ENCODE measurements at places on chromosomes 6 and 20. TPM values are rescaled to one million over a fixed set of nuclear protein-coding genes. Genes with fewer than 3 reads are reported as not detected.
A peak's percentile ranks its signal among the peaks of the same experiment; 100 is the strongest.

LY86 gene
- 3.4 TPM for total RNA-seq

DEFB124 gene
- not detected for total RNA-seq

TBX18 gene
- 17.0 TPM for total RNA-seq

DNA sequence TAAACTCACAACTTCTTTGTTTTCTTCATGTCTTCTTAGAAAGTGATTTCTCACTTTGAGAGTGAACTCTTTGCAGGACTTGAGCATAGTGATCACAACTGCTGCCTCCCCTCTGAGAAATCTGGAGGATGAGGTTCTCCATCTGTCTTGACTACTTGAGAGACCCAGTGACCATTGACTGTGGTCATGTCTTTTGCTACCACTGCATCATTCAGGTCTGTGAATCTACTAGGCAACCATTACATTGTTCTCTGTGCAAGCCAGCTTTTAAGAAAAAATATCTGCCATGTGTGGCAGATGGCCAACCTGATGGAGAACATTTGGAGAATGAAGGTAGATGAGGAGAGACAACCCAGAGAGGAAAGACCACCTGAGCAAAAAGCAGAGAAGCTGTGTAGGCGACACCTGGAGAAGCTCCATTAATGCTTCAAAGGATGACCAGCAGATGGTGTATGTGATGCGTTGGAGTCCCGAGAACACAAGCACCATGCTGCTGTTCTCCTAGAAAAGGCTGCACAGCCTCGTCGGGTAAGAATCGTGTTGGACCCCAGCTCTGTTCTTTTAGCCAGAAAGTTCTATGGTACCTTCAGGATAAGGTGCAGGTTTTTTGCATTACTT is 25.1 kb upstream of the TRIM26 start:
- no peak for DNase-seq
- H3K4me1 ChIP-seq, result no peaks in the 10 kb centered on the region
- H3K27me3 ChIP-seq, result no peaks in the 10 kb centered on the region
- no peak overlapping the region for H3K4me3 ChIP-seq
- H3K27ac ChIP-seq, result no peak overlapping the region

DNA sequence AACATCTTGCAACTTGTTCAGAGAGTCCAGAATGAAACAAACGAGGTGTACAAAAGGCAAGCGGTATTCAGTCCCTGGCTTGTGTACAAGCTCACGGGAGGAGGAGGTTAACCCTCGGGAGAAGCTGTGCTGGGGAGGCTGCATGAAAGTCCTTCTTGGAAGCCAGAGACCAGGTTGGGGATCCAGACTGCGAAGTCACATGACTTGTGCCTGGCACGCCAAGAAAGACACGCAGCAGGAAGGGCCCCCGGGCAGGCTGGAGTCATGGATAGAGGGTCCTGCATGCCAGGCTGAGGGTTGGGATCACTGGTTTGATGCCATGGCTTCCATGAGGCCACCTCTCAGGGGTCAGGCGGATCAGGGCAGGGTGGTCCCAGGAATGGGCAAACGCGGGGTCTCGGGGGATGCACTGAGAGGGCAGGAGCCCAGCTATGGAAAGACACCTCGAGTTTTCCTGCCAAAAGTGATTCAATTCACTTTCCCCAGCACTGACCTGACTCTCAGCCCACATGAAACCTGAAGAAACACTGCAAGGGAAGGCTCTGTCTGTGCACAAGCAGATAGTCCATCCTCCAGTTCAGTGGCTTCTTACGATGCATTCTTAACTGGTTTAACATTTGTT is 79.4 kb downstream of the DLL1 start:
- no peak overlapping the region for H3K27ac ChIP-seq
- H3K4me1 ChIP-seq, result no peaks in the 10 kb centered on the region
- H3K27me3 ChIP-seq, result no peaks in the 10 kb centered on the region
- no peak for DNase-seq
- H3K4me3 ChIP-seq, result no peak overlapping the region

DNA sequence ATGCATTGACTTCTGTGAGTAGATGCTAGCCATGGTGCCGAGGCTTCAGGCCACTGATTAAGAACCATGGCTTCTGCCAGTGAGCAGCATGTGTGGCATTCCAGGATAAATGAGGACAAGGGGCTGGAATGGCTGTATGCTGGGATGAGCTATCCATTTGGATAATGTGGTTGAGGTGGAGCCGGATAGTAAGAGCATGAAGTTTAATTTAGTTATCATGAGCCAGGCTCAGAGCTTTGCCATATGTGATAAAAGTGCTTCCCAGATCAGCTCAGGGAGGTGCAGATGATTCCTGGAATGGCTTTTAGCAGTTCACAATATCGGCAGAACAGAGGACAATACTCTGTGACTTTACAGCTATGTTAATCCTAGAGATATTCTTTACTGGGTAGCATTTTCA is 34.6 kb upstream of the RNF8 start:
- no peaks in the 10 kb centered on the region for H3K36me3 ChIP-seq
- no peak overlapping the region for H3K4me3 ChIP-seq
- DNase-seq, result no peak
- H3K4me1 ChIP-seq, result no peaks in the 10 kb centered on the region
- H3K27me3 ChIP-seq, result no peaks in the 10 kb centered on the region

DNA sequence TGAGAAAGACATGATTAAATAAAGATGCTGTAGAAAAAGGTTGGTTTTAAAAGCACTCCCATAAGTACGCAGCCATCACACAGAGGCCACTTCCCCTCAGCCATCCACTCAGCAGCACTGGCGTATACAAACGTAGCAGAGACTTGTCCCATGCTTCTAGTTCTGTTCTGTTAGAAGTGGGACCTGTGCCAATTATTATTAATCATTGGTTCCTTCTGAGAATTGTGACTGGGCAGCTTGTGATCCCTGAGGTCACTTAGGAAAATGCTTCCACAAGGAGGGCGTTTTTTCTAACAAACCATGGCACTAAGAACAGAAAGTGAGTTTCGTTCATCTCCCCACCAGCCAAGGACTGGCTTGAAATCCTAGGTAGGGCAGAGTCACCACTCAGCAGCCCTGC is 53.9 kb downstream of the FAM120B start:
- no peak overlapping the region for H3K4me3 ChIP-seq
- H3K36me3 ChIP-seq, result no peaks in the 10 kb centered on the region
- H3K27ac ChIP-seq, result peak overlapping the region; percentile 55
- H3K4me1 ChIP-seq, result peaks cover 6% of the 10 kb centered on the region

DNA sequence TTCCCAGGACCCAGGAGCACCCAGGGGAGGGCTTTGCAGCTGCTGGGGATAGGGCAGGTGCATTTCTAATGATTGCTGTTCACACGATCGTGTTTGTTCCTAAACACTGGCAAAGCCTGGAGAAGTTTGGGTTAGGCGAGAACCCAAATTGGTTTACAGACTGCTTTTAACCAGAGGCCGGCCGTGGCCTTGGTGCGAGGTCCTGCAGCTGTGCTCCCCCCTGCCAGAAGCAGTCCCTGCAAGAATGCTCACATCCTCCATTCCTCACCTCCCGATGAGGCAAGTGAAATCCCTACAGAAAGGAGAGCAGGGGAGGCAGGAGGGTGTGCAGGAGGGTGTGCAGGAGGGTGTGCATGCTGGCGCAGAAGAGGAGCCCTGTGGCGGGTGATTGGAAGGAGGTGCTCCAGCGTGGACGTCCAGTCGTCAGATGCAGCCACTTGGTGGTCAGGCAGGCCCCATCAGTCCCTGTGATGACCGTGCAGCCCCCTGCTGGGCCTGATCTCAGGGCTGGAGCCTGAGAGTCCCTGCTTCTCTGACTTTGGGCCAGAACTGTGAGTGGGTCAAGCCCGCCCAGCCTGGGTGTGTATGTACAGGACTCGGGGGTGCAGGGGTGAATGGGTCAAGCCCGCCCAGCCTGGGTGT is 55.7 kb upstream of the FRMD1 start:
- H3K27me3 ChIP-seq, result no peaks in the 10 kb centered on the region
- DNase-seq, result peak; percentile 8
- H3K4me3 ChIP-seq, result no peak overlapping the region
- H3K4me1 ChIP-seq, result no peaks in the 10 kb centered on the region

- no peaks in the 10 kb centered on the region for H3K36me3 ChIP-seq
- DNase-seq, result no peak
- no peak overlapping the region for H3K27ac ChIP-seq
- no peaks in the 10 kb centered on the region for H3K27me3 ChIP-seq
- no peak overlapping the region for H3K4me3 ChIP-seq
Measured at GRCh38 chr20:20525756-20526155, 157.9 kb downstream of the INSM1 start.

GRCh38 chr6:1958257-1958656 is 287.1 kb downstream of the GMDS start:
- DNase-seq, result no peak
- no peak overlapping the region for H3K4me3 ChIP-seq
- no peaks in the 10 kb centered on the region for H3K27me3 ChIP-seq
- H3K36me3 ChIP-seq, result no peaks in the 10 kb centered on the region

GRCh38 chr6:143677891-143678791 is at the start of gene PHACTR2:
PHACTR2 (plus strand) TSS chr6:143677965; CDS start chr6:143678164, 199 bp downstream.
- H3K4me1 ChIP-seq, result peaks cover 6% of the 10 kb centered on the region
- peak; percentile 57 for DNase-seq
- H3K36me3 ChIP-seq, result no peaks in the 10 kb centered on the region
- H3K4me3 ChIP-seq, result peak within 1 kb of the TSS; percentile 89

- no peaks in the 10 kb centered on the region for H3K4me1 ChIP-seq
- H3K4me3 ChIP-seq, result peak overlapping the region; percentile 64
- peak; percentile 92 for DNase-seq
- no peaks in the 10 kb centered on the region for H3K36me3 ChIP-seq
Measured at GRCh38 chr6:34223956-34224940, 12.4 kb upstream of the HMGA1 start.

- DNase-seq, result no peak
- no peaks in the 10 kb centered on the region for H3K36me3 ChIP-seq
- no peak overlapping the region for H3K27ac ChIP-seq
- H3K27me3 ChIP-seq, result no peaks in the 10 kb centered on the region
- no peaks in the 10 kb centered on the region for H3K4me1 ChIP-seq
- no peak overlapping the region for H3K4me3 ChIP-seq
Measured at GRCh38 chr6:12802440-12802839, 85.9 kb downstream of the PHACTR1 start.

DNA sequence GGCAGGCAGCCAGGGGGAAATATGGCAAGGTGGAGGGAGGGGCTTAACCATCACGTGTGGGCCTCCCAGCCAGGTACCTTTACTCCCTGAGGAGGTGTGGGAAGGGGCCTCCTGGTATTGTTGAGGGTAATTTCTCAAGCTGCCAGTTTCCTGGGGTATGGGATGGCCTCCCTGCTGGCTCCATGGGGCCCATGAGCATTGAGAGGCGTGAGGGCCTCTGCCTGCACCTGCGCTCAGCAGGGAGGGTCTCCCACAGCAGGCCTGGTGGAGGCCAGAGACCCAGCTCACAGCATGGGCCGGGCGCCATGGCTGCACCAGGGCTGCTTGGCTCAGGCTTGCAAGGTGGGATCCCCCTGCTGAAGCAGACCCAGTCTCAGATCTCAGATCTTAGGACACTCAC is 113.0 kb downstream of the GRM4 start:
- no peaks in the 10 kb centered on the region for H3K27me3 ChIP-seq
- H3K27ac ChIP-seq, result no peak overlapping the region
- H3K4me1 ChIP-seq, result no peaks in the 10 kb centered on the region
- H3K4me3 ChIP-seq, result no peak overlapping the region
- H3K36me3 ChIP-seq, result no peaks in the 10 kb centered on the region
- DNase-seq, result no peak

- DNase-seq, result no peak
- no peaks in the 10 kb centered on the region for H3K4me1 ChIP-seq
- H3K4me3 ChIP-seq, result no peak overlapping the region
- H3K27me3 ChIP-seq, result no peaks in the 10 kb centered on the region
- H3K36me3 ChIP-seq, result no peaks in the 10 kb centered on the region
Measured at GRCh38 chr6:158487495-158487894, 72.4 kb upstream of the TMEM181 start.

DNA sequence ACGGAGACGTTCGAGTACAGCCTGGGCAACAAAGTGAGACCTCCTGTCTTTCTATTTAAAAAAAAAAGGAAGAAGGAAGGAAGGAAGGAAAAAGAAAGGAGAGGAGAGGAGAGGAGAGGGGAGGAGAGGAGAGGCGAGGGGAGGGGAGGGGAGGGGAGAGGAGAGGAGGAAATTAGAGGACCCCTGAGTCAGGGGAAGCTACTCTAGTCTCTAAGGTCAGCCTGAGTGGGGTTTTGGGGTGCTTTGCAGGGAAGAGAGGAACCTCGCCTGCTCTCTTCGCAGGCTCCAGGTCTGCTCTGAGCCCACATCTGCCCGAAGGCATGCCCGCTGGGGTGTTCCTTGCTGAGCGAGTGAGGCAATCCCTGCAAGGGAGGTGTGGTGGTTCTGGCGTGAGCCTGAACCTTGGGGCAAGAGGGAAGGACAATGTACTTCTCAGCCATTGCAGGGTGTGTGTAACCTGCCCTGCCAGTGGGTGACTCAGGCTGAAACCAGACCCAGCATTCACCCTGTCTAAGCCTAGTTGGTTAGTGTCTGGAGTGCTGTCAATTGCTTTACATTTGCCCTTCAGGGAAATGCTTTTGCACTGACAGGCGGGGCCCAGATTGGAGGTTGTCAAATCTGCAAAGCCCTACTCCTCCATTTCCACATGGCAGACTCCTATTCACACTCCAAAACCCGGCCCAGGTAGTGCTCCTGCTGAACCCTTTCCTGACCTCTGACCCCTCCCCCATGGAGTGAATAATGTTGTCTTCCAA is 15.3 kb upstream of the MMP9 start:
- peaks cover 12% of the 10 kb centered on the region for H3K27me3 ChIP-seq
- H3K4me3 ChIP-seq, result no peak overlapping the region
- no peaks in the 10 kb centered on the region for H3K36me3 ChIP-seq
- no peak for DNase-seq
- H3K4me1 ChIP-seq, result no peaks in the 10 kb centered on the region

- DNase-seq, result no peak
- no peaks in the 10 kb centered on the region for H3K36me3 ChIP-seq
- H3K27me3 ChIP-seq, result no peaks in the 10 kb centered on the region
- no peaks in the 10 kb centered on the region for H3K4me1 ChIP-seq
Measured at GRCh38 chr20:60104993-60105803, 147.0 kb downstream of the CDH26 start.

DNA sequence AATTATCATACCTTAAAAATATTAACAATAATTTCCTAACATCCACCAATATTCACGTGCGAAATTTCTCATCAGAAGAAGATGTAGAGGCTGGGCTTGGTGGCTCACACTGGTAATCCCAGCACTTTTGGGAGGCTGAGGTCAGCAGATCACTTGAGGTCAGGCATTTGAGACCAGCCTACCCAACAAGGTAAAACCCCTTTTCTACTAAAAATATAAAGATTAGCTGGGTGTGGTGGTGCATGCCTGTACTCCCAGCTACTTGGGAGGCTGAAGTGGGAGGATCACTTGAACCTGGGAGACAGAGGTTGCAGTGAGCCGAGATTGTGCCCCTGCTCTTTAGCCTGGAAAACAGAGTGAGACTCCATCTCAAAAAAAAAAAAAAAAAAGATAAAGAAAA is 36.1 kb upstream of the JAG1 start:
- no peak overlapping the region for H3K27ac ChIP-seq
- no peaks in the 10 kb centered on the region for H3K36me3 ChIP-seq
- H3K4me1 ChIP-seq, result no peaks in the 10 kb centered on the region
- no peaks in the 10 kb centered on the region for H3K27me3 ChIP-seq
- no peak for DNase-seq
